ENCODE measurements at places on chromosomes 2 and 18.

DNA sequence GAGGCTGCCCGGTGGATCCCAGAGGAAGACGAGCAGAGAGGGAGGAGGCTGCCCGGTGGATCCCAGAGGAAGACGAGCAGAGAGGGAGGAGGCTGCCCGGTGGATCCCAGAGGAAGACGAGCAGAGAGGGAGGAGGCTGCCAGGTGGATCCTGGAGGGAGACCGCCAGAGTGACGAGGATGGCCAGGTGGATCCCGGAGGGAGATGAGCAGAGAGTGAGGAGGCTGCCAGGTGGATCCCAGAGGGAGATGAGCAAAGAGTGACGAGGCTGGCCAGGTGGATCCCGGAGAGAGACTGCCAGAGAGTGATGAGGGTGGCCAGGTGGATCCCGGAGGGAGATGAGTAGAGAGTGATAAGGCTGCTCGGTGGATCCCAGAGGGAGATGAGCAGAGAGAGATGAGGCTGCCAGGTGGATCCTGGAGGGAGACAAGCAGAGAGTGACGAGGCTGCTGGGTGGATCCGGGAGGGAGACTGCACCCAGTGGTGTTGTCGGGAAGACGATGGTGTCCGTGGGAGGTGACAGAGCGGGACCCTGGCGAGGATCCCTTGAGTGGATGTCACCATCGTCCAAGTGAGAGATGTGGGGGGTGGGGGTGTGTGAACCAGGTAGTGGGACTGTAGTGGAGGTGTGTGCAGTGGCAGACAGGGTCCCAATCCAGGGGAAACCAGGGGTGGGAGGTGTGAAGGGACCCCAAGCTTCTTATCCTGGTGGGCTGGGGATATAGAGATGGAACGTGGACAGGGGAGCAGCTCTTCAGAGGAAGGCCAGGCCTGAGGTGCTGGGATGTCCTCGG is 22.3 kb downstream of the DCDC2C start:
- DNase-seq = no peak

GRCh38 chr2:28666496-28667184 is 85.0 kb upstream of the PPP1CB start:
- DNase-seq = no peak

- DNase-seq = no peak
Measured at GRCh38 chr2:15828576-15828975, 111.8 kb upstream of the MYCN start.

- DNase-seq = peak; percentile 47
Measured at GRCh38 chr18:5238371-5238976, 41.4 kb upstream of the AKAIN1 start.

DNA sequence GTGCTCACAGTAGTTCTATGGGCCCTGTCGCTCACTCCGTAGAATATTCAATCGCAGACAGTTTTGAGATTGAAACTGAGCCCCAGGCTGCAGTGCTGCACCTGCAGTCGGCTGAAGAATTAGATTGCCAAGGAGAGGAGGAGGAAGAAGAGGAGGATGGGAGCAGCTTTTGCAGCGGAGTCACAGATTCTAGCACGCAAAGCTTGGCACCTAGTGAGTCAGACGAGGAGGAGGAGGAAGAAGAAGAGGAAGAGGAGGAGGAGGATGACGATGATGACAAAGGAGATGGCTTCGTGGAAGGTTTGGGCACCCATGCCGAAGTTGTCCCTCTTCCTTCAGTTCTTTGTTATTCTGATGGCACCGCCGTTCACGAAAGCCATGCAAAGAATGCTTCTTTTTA is 115.2 kb downstream of the GALNT3 start:
- DNase-seq = no peak

GRCh38 chr2:173750831-173751230 is 214.3 kb downstream of the SP3 start:
- DNase-seq = no peak

- no peak for DNase-seq
Measured at GRCh38 chr2:236136538-236136937, 31.6 kb downstream of the GBX2 start.

- no peak for DNase-seq
Measured at GRCh38 chr2:220445429-220446105, 818.1 kb downstream of the SLC4A3 start.

GRCh38 chr18:54127759-54128378 is 96.6 kb downstream of the MBD2 start:
- DNase-seq = no peak

DNA sequence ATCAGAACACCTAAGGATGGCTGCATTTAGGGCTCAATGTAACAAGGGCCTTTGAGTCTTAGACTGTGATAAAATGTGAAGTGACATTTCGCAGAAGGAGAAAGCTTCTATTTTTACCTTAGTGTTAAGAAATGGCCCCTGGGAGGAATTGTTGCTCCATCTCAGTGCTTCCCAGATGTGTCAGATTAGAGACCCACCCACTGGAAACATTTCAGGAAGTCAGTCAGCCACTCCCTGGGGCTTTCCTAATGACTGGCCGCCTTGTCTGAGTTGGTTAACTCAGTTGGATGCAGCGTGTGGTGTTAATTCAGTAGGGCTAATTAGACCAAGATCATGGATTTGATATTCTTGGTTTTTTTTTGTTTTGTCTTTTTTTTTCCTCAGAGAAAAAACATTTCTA is 355.9 kb downstream of the PIK3C3 start:
- no peak for DNase-seq

GRCh38 chr2:128358941-128359731 is 40.5 kb upstream of the HS6ST1 start:
- DNase-seq = no peak

GRCh38 chr2:239399433-239399920 is 1.3 kb downstream of the HDAC4 start:
- peak; percentile 25 for DNase-seq

- no peak for DNase-seq
Measured at GRCh38 chr2:171287036-171287571, 126.4 kb upstream of the TLK1 start.

GRCh38 chr2:79876430-79876829 is 363.6 kb downstream of the CTNNA2 start:
- no peak for DNase-seq

- no peak for DNase-seq
Measured at GRCh38 chr2:16623031-16623430, 42.6 kb downstream of the CYRIA start.

Data from CD4-positive, alpha-beta T cell treated with Interferon gamma for 1 hour (primary cell).